ENCODE measurements at places on chromosomes 6 and 20. TPM values are rescaled to one million over a fixed set of nuclear protein-coding genes. Genes with fewer than 3 reads are reported as not detected.

Gene HCRTR2
- total RNA-seq = not detected

Gene SLC17A1
- not detected for total RNA-seq

Gene PRDM1
- 4.8 TPM for total RNA-seq

Gene CD24
- 1.2 TPM for total RNA-seq

Gene APCDD1L
- 0.88 TPM for total RNA-seq

Gene BPIFB1
- total RNA-seq = not detected

Gene STX11
- 4.7 TPM for total RNA-seq

Gene SLC22A16
- total RNA-seq = not detected

Gene CDSN
- total RNA-seq = not detected

Gene EPPIN
- not detected for total RNA-seq

Gene EMILIN3
- total RNA-seq = not detected

DNA sequence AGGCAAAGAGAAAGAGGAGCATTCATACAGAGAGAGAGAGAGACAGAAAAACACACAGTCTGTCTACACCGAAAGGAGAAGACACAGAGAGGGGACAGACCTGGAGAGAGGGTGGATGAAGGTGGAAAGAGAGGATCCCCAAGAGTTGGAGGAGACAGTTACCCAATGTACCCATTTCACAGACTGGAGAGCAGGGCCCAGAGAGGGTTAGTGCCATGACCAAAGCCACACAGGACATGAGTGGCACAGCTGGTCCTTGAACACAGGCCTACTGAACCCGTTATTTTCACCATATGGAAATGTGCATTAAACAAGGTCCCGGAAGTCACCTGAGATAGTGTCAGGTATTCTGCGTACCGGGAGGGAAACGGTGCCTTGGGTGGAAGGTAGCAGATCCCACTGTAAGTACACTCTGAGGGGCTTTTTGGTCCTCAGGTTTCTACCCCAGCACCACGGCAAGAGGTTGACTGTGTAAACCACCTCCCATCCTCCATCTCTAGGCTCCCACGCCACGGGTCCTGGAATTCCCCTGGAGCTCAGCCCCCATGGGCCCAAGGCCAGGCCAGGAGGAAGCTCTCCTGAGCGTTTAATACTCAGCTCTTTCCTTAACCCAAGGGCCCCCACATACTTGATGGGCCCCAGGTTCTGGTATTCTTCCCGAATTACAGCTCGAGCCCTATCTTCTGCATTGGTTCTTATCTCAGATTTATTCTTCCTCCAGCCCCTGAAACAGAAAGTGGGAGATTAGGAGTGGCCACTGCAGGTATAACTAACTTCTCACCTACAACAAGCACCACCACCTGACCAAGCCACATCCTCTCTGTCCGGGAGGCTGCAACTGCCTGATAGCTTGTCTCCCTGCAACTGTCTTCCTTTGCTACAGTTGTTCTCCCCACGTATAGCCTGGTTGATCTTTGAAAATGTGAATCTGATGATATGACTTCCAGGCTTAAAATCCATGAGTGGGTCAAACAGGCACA is 38.4 kb upstream of the OCSTAMP start:
- DNase-seq = no peak

DNA sequence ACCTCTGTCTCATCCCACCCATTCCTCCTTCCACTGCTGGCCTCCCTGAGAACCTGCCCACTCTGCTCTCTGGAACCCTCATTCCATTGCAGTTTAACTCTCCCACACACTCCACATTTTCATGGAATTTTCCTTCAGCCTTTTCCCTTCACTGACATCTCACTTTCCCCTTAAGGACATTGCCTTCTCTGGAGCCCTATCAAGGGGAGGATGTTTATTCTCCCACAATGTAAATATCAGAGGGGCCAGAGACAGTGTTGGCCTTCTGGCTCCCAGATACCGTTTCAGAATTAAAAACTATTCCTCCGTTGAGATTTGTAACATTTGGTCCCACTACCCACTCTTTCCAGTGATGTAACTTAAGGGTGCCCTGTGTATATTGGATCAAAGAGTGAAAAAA is 199.5 kb upstream of the KCNK16 start:
- DNase-seq = no peak

DNA sequence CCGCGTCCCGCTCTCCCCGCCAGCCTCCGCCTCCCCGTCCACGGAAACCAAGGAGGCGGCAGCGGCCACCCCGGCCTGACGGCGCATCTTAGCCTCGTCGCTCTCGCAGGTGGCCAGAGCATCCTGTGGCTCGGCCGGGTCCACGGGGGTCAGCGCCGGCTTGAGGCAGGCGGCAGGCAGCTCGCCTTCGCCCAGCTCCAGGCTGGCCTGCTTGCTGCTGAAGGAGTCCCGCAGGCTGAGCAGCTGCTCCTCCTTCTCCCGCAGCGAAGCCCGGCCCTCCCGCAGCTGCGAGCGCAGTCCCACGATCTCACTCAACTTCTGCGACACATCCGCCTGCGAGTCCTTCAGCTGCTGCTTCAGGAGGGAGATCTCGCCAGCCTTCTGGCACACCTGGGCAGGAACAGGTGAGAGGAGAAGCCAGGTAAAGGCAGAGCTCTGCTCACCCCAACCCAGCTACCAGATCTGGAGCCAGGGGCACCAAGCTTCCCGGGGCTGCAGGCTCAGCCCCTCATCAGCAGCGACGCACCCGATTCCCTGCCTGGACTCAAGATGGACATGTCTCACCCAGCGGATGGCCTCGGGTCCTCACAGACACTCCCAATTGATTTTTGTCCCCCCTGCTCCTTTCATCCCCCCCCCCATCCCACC is 5.2 kb upstream of the FASTKD5 start:
- DNase-seq = no peak

DNA sequence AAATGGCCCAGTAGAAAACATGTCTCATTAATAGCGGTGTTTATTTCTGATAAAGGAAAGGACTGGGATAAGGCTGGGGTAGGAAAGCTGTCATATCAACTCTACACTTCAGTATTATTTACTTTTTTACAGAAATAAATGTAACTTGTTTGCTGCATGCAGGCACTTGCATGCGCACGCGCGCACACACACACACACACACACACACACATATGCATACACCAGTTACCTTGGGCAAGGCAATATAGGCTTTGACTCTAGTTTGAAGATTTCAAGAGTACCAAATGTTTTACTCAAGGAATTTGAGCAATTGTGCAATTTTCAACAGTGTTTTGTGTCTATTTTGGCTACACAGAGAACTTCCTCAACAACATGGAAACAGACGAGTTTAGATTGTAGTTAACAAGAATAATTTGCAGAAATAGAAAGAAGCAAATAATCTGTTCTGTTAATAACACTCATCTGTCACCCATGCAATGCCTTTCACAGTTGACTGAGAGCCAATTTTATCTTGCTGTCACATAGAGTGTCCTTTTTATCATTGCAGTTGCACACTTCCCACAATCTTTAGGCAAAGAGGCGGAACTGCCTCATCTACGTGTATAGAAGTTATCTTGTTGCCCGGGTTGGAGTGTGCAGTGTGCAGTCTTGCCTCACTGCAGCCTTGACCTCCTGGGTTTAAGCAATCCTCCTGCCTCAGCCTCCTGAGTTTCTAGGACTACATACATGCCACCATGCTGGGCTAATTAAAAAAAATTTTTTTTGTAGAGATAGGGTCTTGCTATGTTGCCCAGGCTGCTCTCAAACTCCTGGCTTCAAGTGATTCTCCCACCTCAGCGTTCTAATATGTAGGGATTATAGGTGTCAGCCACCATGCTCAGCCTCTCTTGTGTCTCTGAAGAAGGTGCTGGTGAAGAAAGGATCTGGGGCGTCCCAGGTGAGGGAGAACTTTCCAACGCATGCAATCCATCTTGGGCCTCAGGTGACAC is 74.8 kb upstream of the SHLD1 start:
- no peak for DNase-seq

GRCh38 chr6:32974541-32975308 is 6.3 kb downstream of the BRD2 start:
- no peak for DNase-seq

GRCh38 chr20:35145141-35145564 is 2.0 kb downstream of the EDEM2 start:
- DNase-seq = peak; percentile 86

DNA sequence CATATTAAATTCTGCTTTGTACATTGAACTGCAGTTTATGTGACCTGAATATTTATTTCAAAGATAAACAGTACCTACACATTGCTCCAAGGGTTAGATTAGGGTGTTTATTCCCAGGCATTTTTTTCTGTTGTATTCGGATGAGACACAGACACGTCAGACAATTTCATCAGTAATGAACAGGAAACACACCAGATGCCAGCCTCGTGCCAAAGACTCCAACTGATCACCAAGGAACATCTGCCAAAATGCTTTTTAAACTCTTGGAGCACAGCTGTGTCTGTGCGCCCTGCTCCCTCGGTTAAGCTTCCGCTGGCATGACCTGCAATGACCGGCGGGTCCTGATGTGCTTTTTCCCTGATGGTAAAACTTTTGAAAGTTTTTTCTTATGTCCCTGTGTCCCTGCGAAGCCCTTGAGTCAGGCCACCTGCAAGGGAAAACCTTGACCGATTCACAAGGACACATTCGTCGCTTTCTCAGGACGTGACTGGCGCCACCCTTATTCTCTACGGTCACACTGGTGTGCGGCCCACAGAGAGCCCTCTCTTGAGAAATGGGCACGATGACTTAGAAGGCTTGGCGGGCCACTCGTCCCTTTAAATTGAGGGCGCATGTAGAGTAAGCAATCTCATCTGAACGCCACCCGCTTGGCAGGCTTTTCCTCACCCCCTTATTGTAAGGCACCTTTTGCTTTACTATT is 173.9 kb downstream of the QKI start:
- no peak for DNase-seq

GRCh38 chr6:34924831-34925625 is 36.0 kb downstream of the ANKS1A start:
- DNase-seq = no peak

- DNase-seq = peak; percentile 40
Observed at GRCh38 chr6:44253307-44254101, 3.8 kb downstream of the SLC35B2 start.

DNA sequence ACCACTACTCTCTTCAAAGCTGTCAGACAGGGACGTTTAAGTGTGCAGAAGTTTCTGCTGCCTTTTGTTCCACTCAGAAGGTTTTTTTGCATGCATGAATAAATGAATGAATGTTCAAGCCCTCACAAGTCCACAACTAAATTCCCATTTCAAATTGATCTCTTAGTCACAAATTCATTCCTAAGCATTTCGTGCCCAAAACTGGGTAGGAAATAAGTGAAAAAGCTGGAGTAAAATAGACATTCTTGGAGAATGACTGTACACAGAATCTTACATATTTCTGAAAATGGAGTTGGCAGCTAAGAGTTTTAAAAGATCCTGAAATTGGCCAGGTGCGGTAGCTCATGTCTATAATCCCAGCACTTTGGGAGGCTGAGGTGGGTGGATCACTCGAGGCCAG is 117.6 kb downstream of the PERP start:
- no peak for DNase-seq

GRCh38 chr6:118401325-118401975 is 146.6 kb upstream of the PLN start:
- DNase-seq = no peak

GRCh38 chr6:149331043-149331807 is 13.7 kb downstream of the TAB2 start:
- no peak for DNase-seq

DNA sequence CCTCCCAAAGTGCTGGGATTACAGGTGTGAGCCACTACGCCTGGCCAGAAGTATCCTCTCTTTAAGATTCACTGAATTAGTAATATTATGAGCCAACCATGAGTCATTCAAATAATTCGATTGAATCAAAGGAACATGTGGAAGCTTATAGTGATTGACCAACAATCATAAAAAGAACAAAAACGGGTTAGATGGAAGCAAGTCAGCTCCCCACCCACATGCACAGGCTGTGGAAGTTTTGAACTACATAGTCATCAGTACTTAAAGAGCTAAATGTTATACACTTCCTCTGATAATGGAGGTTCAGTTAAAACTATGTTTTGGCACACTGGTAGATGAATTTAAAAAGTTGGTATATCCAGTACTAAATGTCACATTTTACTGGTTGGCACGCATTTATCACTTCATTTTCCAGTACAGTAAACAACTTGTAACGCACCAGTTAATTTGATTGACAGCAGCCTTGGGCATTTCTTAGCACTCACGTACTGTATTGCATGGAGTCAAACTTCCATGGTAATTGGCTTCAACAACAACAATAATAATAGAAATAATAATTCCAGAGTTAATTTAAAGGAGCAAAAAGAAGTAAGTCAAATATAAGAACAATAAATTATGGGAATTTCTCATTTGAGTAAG is 1107.3 kb upstream of the MAP3K7 start:
- DNase-seq = no peak

GRCh38 chr6:88983532-88983931 is 20.1 kb upstream of the RNGTT start:
- DNase-seq = peak; percentile 37

DNA sequence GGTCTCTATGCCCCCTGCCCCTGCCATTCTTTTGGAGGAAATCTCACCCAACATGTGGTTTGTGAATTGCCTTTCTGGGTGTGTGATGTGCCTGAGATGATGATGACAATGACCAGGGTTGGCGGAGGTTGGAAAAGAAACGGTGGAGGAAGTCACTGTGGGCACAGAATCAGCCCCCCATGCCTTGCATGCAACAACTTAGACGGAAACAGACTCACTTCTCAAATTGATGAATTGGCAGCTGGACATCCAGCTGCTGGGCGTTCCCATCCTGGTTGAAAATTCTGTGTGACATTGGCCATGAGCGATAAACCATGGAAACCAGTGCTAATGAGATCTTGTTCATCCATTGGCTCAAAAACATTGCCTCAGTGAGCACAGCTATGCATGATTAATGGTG is 95.8 kb upstream of the LY86 start:
- DNase-seq = no peak

GRCh38 chr20:45987108-45987780 is 15.2 kb upstream of the ZNF335 start:
- peak; percentile 64 for DNase-seq

DNA sequence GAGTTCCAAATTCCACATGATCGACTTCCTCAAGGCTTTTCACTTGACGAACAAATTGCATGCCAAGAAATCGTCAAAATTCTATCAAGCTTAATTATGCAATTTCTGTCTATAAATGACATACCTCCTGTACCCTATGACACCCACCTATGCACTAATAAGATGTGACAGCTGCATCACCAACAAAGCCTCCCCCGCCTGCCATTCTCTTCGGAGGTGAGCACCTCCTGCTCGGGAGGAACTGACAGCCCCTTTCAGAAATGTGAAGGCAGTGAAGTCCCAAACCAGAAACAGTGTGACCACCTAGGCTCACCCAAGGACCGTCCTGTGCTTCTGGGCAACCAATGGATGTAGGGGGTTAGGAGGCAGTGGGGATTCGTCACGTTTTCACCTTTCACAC is 37.1 kb downstream of the GPR6 start:
- no peak for DNase-seq

DNA sequence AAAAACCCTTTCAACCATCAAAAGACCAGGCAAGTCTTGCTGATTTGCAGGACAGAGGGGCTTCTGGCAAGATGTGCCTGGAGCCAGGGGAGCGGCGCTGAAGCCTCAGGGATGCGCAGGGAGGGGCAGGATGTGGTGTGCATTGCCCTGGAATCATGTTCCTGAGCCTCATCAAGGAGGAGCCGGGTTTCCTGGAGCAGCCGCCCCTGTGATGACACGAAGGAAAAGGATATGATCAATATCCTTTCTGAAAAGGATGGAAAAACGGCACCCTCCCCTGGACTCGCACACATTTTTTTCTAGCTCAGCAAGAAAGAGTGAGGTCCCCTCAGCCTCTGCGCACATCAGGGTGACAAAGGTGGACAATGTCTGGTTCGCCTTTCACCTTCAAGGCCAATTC is 173.1 kb upstream of the SSTR4 start:
- peak; percentile 74 for DNase-seq

- no peak for DNase-seq
Observed at GRCh38 chr6:115885636-115886366, 174.9 kb downstream of the FRK start.
